Temporal lobe (tissue), 4 donors: ENCODE measurements at places on chromosomes 16 and 17. TPM values are rescaled to one million over a fixed set of nuclear protein-coding genes. Genes with fewer than 3 reads are reported as not detected.

Gene GDPD3
- total RNA-seq, result 1.7 TPM

Gene FLOT2
- 27.0 TPM for total RNA-seq

Gene GPR139
- total RNA-seq, result 2.5 TPM

Gene STX8
- total RNA-seq, result 42.3 TPM

Gene SLC12A3
- total RNA-seq, result not detected

Gene CBX8
- 4.9 TPM for total RNA-seq

Gene PSMC3IP
- total RNA-seq, result 3.7 TPM

Gene TBC1D3I
- 0.49 TPM for total RNA-seq

Gene SLC16A13
- total RNA-seq, result 0.25 TPM

Gene FAM171A2
- total RNA-seq, result 43.3 TPM

Gene RAPGEFL1
- total RNA-seq, result 15.5 TPM

Gene GPR179
- total RNA-seq, result 0.74 TPM
